Cerebellum (tissue), 4 donors: ENCODE measurements at places on chromosomes 4 and X. TPM values are rescaled to one million over a fixed set of nuclear protein-coding genes. Genes with fewer than 3 reads are reported as not detected.
A peak's percentile ranks its signal among the peaks of the same experiment; 100 is the strongest.

- no peak for DNase-seq
Observed at GRCh38 chrX:64885850-64886249, 90.4 kb downstream of the ZC4H2 start.

DNA sequence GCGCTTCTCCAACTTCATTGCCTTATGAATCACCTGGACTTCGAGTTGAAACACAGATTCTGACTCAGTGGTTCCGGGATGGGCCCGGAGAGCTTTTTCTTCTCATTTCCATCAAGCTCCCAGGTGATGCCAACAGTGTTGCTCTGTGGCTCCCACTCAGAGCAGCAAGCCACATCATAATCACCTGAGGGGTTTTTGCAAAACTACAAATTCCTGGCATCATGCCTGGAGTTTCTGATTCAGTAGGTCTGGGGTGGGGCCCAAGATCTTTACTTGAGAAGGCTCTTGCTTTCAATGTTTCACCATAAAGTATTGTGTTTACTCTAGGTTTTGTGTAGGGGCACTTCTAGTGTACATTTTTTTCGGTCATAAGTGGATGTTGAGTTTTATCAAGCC, 7.0 kb downstream of the MTM1 start:
- no peak for DNase-seq

- DNase-seq, result peak; percentile 28
Observed at GRCh38 chr4:157219711-157220370, 687 bp upstream of the GRIA2 start.

DNA sequence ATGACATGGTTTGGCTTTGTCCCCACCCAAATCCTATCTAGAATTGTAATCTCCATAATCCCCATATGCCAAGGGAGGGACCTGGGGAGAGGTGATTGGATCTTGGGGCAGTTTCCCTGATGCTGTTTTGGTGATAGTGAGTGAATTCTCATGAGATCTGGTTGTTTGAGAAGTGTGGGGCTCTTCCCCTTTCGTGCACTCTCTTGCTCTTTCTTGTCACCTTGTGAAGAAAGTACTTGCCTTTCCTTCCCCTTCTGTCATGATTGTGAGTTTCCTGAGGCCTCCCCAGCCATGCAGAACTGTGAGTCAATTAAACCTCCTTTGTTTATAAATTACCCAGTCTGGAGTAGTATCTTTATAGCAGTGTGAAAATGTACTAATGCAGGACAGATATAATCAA, 36.4 kb upstream of the FREM3 start:
- DNase-seq, result no peak

- DNase-seq, result no peak
Observed at GRCh38 chr4:184649971-184650855, 675 bp downstream of the PRIMPOL start.

GRCh38 chr4:102493794-102494193, 7.4 kb upstream of the NFKB1 start:
- no peak for DNase-seq

GRCh38 chr4:14834382-14834781, 167.9 kb upstream of the CPEB2 start:
- DNase-seq, result no peak

GRCh38 chrX:150012647-150013381, 74.5 kb upstream of the EOLA2 start:
- no peak for DNase-seq

- DNase-seq, result no peak
Observed at GRCh38 chrX:118751950-118752783, 24.8 kb downstream of the IL13RA1 start.

DNA sequence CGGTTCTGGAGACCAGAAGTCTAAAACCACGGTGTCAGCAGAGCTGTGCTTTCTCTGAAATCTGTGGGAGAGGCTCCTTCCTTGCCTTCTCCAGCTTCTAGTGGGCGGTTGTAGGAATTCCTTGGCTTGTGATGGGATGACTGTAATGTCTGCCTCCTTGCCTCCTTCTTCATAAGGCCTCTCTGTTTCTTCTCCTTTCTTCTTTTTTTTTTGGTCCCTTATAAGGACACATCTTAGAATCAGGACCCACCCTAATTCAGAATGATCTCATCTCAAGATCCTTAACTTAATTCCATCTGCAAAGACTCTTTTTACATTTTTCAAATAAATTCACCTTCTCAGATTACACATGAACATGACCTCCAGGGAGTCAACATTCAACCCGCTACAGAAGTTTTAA, 186.9 kb downstream of the STK32B start:
- no peak for DNase-seq

DNA sequence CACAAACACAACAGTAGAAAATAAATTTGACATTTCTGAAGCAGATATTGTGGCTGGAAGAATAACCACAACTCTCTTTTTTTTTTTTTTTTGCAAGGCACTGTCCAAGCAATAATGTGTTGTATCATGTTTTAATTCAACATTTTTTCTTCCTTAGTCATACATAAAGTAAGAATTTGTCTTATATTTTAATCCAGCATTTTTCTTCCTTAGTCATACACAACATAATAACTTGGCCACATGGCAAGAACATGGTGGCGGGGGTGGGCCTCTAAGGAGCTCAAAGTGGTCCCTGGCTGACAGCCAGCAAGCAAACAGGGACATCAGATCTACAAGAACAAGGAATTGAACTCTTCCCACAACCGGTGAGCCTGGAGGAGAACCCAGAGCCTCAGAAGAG, 20.2 kb downstream of the FBXW7 start:
- DNase-seq, result no peak

GRCh38 chr4:154626793-154627484, 14.5 kb upstream of the FGG start:
- no peak for DNase-seq

GRCh38 chr4:64584981-64585557, 175.8 kb upstream of the TECRL start:
- peak; percentile 1 for DNase-seq

GRCh38 chrX:44447214-44447613, 95.4 kb downstream of the FUNDC1 start:
- no peak for DNase-seq

- DNase-seq, result no peak
Observed at GRCh38 chr4:121764303-121764701, 662 bp downstream of the SMIM43 start.

GRCh38 chrX:50098749-50099148, 102.1 kb downstream of the AKAP4 start:
- no peak for DNase-seq

DNA sequence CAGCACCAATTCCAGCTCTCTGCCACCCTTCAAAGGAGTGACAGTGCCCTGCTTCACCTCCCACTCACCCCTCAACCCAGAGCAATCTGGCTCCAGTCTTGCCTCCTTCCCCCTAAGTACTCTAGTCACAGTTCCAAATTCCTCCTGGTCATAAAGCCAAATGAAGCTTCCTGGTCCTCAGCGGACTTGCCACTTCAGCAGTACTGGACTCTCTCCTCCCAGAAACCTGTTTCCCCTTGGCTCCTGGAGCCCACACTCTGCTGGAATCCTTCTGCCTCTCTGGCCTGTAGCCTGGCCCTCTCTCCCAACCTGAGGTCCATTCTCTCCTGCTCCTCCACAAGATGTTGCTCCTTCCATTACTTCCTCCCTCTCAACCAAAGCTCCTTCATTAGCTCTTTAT, 52.6 kb upstream of the MTM1 start:
- DNase-seq, result no peak

The TCEAL9 gene
- 26.5 TPM for total RNA-seq

The MID2 gene
- total RNA-seq, result 21.2 TPM

The DMRTC1 gene
- total RNA-seq, result not detected

The SSX4B gene
- not detected for total RNA-seq

The SPINK2 gene
- not detected for total RNA-seq

The TMEM144 gene
- 4.0 TPM for total RNA-seq

The GATA1 gene
- not detected for total RNA-seq

The STK32B gene
- total RNA-seq, result 19.1 TPM

The SLC26A1 gene
- 3.0 TPM for total RNA-seq

The ADAMTS3 gene
- 13.8 TPM for total RNA-seq

The SPATA4 gene
- 0.09 TPM for total RNA-seq
